Right renal pelvis (tissue), 4 donors: ENCODE measurements at places on chromosomes 5 and 9. TPM values are rescaled to one million over a fixed set of nuclear protein-coding genes. Genes with fewer than 3 reads are reported as not detected.

The TLX3 gene
- 0.10 TPM for polyA plus RNA-seq

The COL5A1 gene
- 100 TPM for polyA plus RNA-seq

The FCN2 gene
- polyA plus RNA-seq, result 0.96 TPM

The PCDHGA12 gene
- polyA plus RNA-seq, result 2.1 TPM

The TMED7 gene
- 120 TPM for polyA plus RNA-seq

The QRFP gene
- 0.30 TPM for polyA plus RNA-seq

The IL3 gene
- polyA plus RNA-seq, result not detected

The PCDHA6 gene
- polyA plus RNA-seq, result 0.44 TPM

The DOCK8 gene
- polyA plus RNA-seq, result 14.7 TPM

The WDR38 gene
- polyA plus RNA-seq, result 0.48 TPM

The PPP2R2B gene
- polyA plus RNA-seq, result 18.2 TPM

The MYORG gene
- 7.6 TPM for polyA plus RNA-seq

The OR1N1 gene
- polyA plus RNA-seq, result not detected

The TRIM36 gene
- 2.3 TPM for polyA plus RNA-seq

The TMEM174 gene
- polyA plus RNA-seq, result 22.4 TPM

The SLC6A19 gene
- polyA plus RNA-seq, result 63.9 TPM

The PCDHA1 gene
- 0.06 TPM for polyA plus RNA-seq

The SLC1A3 gene
- polyA plus RNA-seq, result 2.7 TPM

The MAN1B1 gene
- 46.4 TPM for polyA plus RNA-seq

The IFNA13 gene
- polyA plus RNA-seq, result not detected

The OR13C9 gene
- polyA plus RNA-seq, result not detected

The PRELID2 gene
- polyA plus RNA-seq, result 10.8 TPM

The AK8 gene
- 4.3 TPM for polyA plus RNA-seq

The CTXN3 gene
- not detected for polyA plus RNA-seq

The ADRB2 gene
- 0.53 TPM for polyA plus RNA-seq

The DMRT1 gene
- not detected for polyA plus RNA-seq

The FYB1 gene
- polyA plus RNA-seq, result 4.3 TPM

The FGD3 gene
- 5.4 TPM for polyA plus RNA-seq

The ARHGEF37 gene
- 6.9 TPM for polyA plus RNA-seq

The RASEF gene
- 7.3 TPM for polyA plus RNA-seq

The CYSRT1 gene
- polyA plus RNA-seq, result 4.9 TPM

The NIPAL4 gene
- 0.22 TPM for polyA plus RNA-seq

The SLC46A2 gene
- polyA plus RNA-seq, result 0.20 TPM

The CCNO gene
- polyA plus RNA-seq, result 7.9 TPM

The PCDHGA11 gene
- 5.1 TPM for polyA plus RNA-seq

The SH3GL2 gene
- 4.3 TPM for polyA plus RNA-seq

The C5orf34 gene
- 5.4 TPM for polyA plus RNA-seq

The ELAVL2 gene
- 2.9 TPM for polyA plus RNA-seq

The LVRN gene
- polyA plus RNA-seq, result 0.52 TPM

The GFI1B gene
- 0.57 TPM for polyA plus RNA-seq

The TAS2R1 gene
- polyA plus RNA-seq, result not detected

The DBH gene
- 3.1 TPM for polyA plus RNA-seq

The CCNG1 gene
- polyA plus RNA-seq, result 225 TPM

The PPP3R2 gene
- 0.06 TPM for polyA plus RNA-seq

The SLC25A2 gene
- 0.04 TPM for polyA plus RNA-seq

The FUBP3 gene
- polyA plus RNA-seq, result 83.5 TPM

The EGFL7 gene
- 52.6 TPM for polyA plus RNA-seq

The RNF208 gene
- 10.7 TPM for polyA plus RNA-seq

The RRAGA gene
- 114 TPM for polyA plus RNA-seq

The ATG12 gene
- polyA plus RNA-seq, result 50.4 TPM

The APC gene
- 31.9 TPM for polyA plus RNA-seq

The SPAG8 gene
- 4.7 TPM for polyA plus RNA-seq

The TAF11L3 gene
- not detected for polyA plus RNA-seq

The LCN1 gene
- polyA plus RNA-seq, result not detected

The GBGT1 gene
- polyA plus RNA-seq, result 1.8 TPM

The PTCH1 gene
- polyA plus RNA-seq, result 31.4 TPM

The LMAN2 gene
- 166 TPM for polyA plus RNA-seq

The TAF9 gene
- 63.5 TPM for polyA plus RNA-seq
